Upper lobe of left lung (tissue), 6 donors: ENCODE measurements at places on chromosomes 6 and 20. TPM values are rescaled to one million over a fixed set of nuclear protein-coding genes. Genes with fewer than 3 reads are reported as not detected.

DNA sequence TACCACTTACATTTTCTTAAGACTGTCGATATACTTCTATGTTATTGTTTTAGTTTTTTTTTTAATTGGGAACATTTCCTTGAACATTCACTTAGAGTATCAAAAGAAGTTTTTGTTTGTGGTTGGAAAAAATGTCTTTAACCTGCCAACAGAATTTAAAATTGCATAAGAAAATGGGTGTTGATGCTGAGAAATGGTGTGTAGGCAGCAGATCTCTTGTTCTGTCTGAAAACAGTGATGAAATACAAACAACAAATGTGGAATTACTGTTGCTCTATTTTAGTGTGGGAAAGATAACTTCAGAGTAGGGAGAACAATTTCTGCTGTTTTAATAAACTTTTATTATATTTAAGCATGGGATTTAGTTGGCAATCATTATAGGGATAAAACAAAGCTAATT, 293.5 kb downstream of the CDKAL1 start:
- DNase-seq: no peak

GRCh38 chr6:14046476-14047068, 71.0 kb upstream of the CD83 start:
- DNase-seq: peak; percentile 57

The PDE10A gene
- total RNA-seq: 1.1 TPM

The OTOR gene
- not detected for total RNA-seq

GRCh38 chr6:124795643-124796463, 166.4 kb upstream of the RNF217 start:
- no peak for DNase-seq

- DNase-seq: no peak
Observed at GRCh38 chr6:18405477-18406293, 18.5 kb downstream of the RNF144B start.

GRCh38 chr6:73004861-73005260, 220.4 kb downstream of the KHDC1L start:
- DNase-seq: no peak

The SPAG4 gene
- total RNA-seq: 48.2 TPM

DNA sequence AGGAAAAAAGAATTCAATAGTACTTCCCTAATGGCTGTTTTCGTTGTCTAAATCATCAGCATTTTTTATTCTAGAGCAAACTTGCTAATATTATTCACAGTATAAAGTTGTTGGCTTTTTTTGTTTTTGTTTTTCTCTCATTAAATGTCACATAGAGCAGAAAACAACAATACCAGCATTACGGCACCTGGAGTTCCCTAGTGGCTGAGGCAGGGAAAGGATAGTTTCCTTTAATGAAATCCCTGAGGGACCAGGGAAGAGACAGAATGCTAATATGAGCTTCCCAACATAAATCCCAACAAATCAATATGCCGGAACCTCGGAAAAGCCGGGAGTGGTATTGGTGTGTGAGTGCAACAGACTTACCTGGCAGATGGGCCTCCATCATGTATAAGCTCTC, 235.2 kb upstream of the ASCC3 start:
- DNase-seq: no peak

GRCh38 chr6:96194675-96195074, 178.9 kb downstream of the FUT9 start:
- no peak for DNase-seq

DNA sequence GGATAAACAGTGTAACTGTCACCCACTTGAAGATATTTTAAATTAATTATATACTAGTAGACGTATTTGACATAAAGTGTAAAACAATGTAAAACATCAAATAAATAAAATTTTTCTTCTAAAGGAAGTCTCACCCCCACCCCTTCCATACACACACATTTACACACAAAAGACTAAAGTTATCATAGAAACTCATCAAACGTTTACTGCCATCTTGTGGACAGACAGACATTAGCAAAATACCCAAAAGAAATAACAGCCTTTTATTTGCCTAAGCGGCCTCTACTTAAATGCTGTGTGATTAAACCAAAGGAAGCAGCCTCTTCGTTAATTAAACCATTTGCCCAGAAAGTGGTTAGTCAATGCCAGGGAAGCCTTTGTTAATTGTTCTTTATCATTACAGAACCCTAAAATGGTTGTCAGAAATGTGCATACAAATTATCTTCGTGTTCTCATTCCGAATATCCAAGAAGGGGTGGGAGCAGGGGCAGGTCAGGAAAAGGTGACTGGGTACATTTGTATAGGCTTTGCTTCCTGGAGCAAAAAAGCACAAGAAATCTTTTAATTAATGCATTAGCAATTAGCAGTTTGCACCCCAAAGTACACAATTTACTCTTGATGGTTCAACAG, 176.2 kb upstream of the SASH1 start:
- DNase-seq: no peak

- no peak for DNase-seq
Observed at GRCh38 chr6:131660195-131660594, 23.1 kb downstream of the ENPP3 start.

The PYGB gene
- 69.1 TPM for total RNA-seq

- DNase-seq: no peak
Observed at GRCh38 chr20:62587757-62588402, 54.4 kb upstream of the SLCO4A1 start.

DNA sequence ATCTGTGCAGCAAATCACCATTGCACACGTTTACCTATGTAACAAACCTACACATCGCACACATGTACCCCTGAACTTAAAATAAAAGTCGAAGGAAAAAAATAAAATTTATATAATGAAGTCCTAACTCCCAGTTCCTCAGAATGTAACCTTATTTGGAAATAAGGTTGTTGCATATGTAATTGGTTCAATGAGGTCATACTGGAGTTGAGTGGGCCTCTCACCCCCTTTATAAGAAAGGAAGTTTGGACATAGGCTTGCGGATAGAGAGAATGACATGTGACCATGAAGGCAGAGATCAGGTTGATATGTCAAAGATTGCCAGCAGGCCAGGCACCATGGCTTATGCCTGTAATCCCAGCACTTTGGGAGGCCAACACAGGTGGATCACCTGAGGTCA, 16.1 kb upstream of the ZBTB22 start:
- DNase-seq: no peak

- no peak for DNase-seq
Observed at GRCh38 chr6:119166024-119166784, 87.7 kb upstream of the FAM184A start.

GRCh38 chr6:46422619-46423018, 68.6 kb downstream of the RCAN2 start:
- DNase-seq: no peak

DNA sequence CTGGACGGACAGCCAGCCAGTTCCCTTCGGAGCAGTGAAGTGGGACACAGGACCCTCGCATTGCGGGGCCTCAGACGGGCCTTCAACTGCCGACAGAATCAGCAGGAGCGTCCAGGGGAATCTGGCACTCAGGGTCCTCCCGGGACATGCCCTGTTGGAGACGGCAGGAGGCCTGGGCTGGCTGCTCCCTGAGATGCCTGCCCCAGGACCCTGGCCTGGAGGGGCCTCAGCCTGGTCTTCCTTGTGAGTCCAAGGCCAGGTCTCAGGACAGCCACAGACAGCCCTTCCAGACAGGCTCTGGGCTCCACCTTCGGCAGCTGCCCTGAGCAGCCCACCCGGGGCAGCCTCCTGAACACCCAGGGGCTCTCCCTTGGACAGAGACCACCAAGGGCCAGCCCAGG, 14.6 kb upstream of the HELZ2 start:
- DNase-seq: no peak
